ENCODE measurements at places on chromosomes 6 and 20.

DNA sequence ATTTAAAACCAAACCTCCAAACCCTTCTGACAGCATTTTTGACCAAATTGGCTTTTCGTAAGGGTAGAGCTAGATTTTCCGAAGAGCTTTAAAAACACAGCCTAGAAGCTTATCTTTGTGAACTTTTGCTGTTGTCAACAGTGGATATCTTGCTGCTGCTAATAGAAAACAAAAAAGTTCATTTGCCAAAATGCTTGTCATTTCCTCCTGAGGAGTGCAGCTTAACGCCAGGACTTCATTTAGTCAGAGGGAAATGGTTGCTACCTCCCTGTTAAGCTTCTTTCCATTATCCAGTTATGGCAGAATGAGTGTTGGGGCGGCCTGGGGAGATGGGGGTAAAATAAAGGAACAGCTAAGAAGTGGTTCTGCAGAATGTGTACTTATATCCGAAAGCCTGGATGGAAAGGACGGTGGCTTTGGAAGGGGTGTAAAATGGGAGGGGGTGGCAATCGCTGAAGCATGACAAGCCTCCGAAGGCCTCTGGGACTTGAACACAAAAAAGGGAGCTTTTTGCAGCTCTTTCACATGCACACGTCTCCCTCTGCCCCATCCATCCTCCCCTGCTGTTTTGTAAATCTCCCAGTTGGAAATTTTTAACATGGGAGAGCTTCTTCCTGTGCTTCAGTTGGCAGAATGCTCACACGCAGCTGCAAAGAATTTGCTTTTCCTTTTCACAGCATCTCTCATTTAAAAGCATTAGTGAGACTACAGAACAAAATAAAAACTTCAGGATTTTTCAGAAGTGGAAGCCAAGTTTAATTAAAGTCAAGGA lies 22.5 kb downstream of the JARID2 start:
- DNase-seq: no peak

- no peak for DNase-seq
These were observed 27.0 kb upstream of the ANKEF1 start for GRCh38 chr20:10007747-10008146.

DNA sequence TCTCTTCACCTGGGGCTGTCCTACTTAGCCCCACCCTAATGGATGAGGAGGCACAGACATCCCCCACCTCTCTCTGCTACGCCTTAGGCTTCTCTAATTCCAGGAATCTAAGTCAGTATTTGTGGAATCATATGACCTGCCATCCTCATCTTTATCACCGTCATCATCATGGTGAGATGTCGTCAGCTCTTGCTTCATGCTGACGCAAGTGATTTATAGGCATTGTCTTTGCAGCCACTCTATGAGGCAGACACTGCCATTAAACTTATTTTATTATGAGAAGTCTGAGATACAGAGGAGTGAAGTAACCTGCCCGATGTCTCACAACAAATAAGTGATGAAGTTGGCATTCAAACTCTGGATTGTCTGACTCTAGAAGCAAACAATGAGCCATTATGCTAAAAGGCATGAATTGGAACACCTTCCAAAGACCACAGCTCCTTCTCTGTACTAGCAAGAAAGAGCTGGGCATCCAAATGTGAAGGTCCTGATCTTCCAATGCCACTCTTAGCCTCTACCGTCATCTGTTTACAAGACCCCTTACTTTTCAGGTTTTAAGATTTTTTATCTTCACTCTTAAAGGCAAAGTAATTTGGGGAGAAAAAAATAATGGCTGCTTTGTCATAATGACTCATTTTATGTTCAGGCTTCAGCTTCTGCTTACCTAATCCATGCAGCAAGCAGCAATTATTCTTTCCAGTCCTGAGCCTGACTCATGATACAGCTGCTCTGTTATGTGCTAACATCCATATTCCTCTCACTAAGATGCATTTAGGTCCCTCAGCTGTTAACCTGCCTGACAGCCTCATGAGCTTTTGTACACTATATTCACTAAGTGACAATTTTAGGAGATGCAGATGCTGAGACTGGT lies 113.7 kb upstream of the BCLAF1 start:
- no peak for DNase-seq

DNA sequence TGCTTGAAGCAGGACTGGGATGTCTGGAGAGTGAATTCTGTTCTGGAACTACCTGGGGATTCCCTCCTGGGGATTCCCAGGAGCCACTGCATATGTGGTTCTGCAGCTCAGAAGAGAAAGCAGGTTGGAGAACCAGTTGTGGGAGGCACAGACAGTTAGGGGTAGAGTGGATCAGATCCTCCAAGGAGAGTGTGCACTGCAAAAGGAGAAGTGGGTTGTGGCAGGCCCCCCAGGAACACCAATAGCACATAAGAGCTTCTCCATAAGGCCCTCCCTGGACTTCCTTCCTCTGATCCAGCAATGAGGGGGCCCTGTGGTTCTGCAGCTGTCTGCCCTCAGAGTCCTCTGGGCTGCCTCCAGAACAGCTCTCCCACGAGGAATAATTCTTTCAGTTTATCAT lies 369.2 kb upstream of the CNR1 start:
- no peak for DNase-seq

DNA sequence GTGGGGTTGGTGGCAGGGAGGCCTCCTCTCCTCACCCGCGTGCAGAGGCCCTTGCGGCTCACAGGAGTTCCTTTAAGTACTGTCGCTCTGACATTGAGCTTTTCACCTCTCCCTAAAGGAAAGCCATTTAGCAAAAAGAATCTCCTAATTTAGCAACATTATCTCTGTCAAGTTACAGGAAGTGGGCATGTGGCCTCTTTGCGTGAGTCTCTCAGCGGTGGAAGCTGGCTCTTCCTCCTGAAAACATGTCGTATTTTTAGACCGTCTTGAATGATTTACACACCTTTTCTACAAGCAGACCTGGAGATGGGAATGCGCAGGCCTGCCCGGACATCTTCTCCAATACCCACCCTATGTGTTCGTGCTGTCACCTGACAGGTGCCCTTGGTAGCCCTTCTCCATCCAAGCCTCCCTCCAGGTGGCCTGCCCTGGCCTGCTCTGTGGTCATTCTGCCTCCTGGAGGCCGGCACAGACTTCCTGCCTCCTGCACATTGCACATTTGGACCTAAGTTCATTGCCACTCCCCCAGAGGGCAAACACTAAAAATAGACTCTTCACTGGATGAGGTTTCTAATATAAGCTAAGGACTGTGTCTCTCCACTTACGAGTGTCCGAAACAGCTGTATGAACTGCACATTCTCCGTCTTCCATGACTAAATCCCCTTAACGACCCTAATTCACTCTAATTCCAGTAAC lies 18.5 kb upstream of the PHACTR3 start:
- no peak for DNase-seq

GRCh38 chr6:119280080-119280479 lies 69.5 kb downstream of the MAN1A1 start:
- DNase-seq: no peak

GRCh38 chr6:113620386-113620785 lies 236.8 kb upstream of the MARCKS start:
- DNase-seq: no peak

GRCh38 chr6:27568226-27568897 lies 95.5 kb upstream of the ZNF184 start:
- DNase-seq: no peak

- no peak for DNase-seq
These were observed 15.2 kb downstream of the CHMP4B start for GRCh38 chr20:33826270-33826897.

GRCh38 chr20:57435498-57436222 lies 44.5 kb downstream of the RBM38 start:
- peak; percentile 89 for DNase-seq

GRCh38 chr6:47455533-47456209 lies 21.9 kb upstream of the CD2AP start:
- DNase-seq: no peak

DNA sequence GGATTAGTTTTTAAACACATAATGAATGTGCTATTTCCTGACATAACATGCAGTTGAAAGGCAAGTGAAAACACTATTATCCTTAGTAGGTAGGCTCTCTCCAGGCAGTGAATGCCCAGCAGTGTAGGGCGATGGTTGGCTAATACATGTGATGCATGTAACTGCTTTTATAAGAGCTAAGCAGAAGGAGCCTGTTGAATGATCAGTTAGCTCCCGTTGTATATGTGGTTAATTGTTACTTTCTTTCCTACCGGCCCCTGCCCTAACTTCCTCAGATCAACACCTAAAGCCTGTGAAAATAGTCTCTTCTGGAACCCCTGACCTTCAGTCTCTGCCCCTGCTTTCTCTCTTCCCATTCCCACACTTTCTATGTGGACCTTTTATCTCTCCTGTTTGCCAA lies 10.5 kb downstream of the SOX4 start:
- no peak for DNase-seq

GRCh38 chr20:17334932-17335331 lies 108.1 kb downstream of the PCSK2 start:
- no peak for DNase-seq

DNA sequence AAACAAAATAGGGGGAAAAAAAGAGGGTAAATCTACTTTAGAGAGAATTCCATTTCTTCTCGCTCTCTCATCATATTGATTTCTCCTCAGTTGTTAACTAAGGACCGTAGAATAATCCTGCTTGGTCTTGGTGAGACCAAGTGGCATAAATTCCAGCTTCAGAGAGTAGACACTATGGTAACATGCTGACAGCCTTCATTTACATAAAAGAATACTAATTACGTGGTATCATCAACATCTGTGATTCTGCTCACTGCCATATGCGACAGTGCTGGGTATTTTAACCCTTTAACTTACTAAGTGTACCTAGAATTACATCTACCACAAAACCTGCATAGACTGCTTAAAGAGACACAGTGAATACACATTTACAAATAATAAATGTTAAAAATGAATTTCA lies 27.1 kb downstream of the TOMM6 start:
- DNase-seq: no peak

- DNase-seq: no peak
These were observed 8.1 kb upstream of the ATXN1 start for GRCh38 chr6:16769131-16769985.

DNA sequence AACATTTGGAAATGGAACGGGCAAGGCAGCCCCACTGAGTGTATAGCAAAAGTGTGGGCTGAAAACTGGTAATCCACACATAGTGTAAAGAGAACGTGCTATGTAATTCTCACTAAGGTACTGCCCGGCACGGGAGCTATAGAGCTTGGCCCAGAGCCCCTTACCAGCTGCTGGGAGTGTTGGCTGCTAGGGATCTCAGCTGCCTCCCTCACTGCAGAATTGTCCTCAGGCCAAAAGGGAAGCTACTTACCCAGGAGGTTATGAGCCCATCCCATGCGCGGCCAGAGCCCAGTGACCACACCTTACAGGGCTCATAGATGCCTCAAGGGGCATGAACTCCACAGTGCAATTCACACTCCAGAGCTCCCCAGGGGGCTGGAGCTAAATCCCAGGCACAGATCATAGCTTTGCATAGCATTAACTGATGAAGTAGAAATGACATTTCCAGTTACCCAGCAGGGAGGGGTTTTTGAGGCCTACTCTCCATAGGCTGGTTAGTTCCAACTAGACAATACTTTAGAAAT lies 56.8 kb downstream of the LINC00237 start:
- DNase-seq: no peak

GRCh38 chr6:14472986-14473337 lies 355.4 kb downstream of the CD83 start:
- no peak for DNase-seq

DNA sequence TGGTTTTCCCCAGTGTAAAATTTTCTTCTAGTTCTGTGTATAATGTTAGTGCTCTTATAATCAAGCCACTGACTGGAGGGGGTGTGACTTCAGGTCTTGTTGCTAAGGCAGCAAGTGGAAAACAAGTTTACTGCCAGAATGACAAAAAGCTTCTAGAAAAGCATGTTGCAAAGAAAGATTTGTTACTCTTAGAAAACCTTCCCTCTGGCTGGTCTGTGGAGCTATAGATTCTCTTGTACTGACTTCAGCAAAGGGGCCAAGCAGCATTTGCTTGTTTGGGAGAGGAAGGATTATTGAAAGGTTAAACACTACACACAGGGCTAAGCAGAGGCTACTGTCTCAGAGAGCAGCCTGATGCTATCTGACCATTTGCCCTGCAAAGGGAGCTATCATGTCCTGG lies 288.8 kb downstream of the BTBD9 start:
- no peak for DNase-seq

DNA sequence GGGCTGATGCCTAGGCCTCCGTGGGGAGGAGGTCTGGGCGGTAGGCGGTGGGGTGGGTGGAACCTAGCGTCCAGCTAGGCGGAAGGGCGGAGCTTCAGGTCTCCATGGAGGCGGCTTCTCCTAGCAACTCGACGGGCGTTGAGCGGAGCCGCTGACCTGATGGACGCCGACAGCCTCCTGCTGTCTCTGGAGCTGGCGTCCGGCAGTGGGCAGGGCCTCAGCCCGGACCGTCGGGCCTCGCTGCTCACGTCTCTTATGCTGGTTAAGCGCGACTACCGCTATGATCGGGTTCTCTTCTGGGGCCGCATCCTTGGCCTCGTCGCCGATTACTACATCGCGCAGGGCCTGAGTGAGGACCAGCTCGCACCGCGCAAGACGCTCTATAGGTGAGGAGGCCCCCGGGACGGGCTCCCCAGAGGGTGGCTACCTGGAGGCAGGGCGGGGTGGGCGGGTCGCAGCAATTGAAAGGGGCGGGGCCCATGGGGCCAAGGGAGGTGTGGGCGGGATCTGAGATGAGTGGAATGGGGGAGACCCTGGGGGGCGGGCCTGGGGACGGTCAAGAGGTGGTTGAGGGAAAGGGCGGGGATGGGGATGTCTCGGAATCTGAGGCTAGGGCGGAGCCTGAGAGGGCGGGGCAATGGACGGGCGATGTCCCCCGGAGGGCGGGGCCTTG lies at the start of gene RSPH9:
Gene RSPH9, plus strand, starts transcription at position 97 of the 673 bp plus-strand sequence. Its CDS starts 63 bp downstream, at position 160.
- no peak for DNase-seq

- DNase-seq: no peak
These were observed 325.0 kb downstream of the CDH4 start for GRCh38 chr20:61577065-61577464.

DNA sequence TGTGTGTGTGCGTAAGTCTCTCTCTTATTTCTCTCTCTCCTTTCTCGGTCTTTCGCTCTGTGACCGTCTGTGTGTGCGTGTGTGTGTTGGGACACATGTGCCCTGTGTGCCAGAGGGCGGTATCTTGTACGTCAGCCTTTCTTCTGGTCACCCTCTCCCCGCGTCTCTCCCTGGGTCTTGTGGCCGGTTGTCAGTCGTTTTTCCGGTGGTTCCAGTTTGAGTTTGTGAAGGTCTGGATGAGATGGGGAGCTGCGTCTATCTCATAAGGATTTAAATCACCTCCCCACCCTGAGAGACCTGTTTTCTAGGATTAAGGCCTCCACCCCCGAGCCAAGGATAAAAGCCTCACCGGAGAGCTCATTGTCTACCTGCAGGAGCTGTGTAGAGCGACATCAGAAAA lies 295.5 kb upstream of the ZNF337 start:
- no peak for DNase-seq

- no peak for DNase-seq
These were observed 170.5 kb upstream of the RGS17 start for GRCh38 chr6:153301602-153302001.

- no peak for DNase-seq
These were observed 155.6 kb upstream of the SNX9 start for GRCh38 chr6:157667211-157668008.

Data from left lobe of liver (tissue), 2 donors.